ENCODE measurements at places on chromosomes 7 and 10.

DNA sequence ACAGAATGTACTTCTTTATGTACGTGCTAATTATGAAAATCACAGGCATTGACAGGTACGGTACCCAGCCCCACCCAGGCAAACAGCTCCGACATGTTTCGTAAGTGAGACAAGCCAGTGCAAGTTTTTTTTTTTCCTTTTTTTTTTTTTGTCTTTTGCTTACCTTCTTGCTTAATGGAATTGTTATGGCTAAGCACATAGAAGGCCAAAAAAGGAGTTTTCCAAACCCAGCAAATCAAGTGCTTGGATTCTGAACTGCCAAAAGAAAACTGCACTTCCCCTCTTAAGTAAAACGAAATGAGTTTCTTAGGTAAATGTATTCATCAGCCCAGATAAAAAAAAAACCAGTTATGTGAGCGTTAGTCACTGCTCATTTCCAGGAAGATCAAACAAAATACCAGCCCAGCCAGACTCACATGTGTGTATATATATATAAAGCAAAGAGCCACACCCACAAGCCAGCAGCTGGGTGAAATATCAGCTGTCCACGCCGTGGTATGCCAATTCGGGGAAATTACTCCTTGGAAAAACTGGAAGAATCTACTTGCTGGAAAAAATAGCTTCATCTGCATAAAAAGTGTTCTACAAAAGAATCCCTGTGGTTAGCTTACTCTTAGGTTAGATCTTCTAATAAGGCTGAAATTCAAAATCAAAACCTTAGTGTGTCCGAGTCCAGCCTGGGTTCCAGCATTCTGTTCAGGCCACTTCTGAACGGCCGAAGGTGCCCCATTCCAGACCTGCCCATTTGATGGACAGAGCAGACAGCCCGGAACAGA, 8.0 kb downstream of the KLF6 start:
- DNase-seq: peak; percentile 64

- no peak for DNase-seq
Observed at GRCh38 chr10:26697922-26698608, 564 bp downstream of the PDSS1 start.

- peak; percentile 41 for DNase-seq
Observed at GRCh38 chr10:104069613-104070012, 16.1 kb downstream of the COL17A1 start.

- no peak for DNase-seq
Observed at GRCh38 chr10:60171436-60172013, 218.2 kb downstream of the ANK3 start.

- DNase-seq: no peak
Observed at GRCh38 chr7:82175319-82175718, 268.3 kb downstream of the CACNA2D1 start.

DNA sequence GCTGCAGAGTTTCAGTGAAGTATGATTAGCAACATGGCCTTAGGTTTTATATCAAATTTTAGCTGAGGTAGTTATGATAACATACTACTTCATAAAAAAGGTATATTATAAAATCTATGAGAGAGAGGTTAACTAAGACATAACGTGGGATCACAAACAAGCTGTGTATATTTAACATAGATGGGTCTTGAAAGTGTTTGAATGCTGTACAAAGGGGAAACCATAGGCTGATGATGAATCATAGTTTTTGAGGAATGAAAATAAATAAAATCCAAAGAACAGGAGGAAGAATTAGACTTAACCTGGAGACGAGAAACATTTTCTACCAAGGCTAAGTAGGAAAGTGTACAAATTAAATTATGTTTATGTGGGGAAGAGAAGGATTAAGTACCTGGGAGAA, 119.0 kb downstream of the GNAI1 start:
- DNase-seq: no peak

- DNase-seq: no peak
Observed at GRCh38 chr7:133863362-133864061, 263.6 kb upstream of the LRGUK start.

GRCh38 chr7:55556031-55556430, 16.3 kb downstream of the VOPP1 start:
- no peak for DNase-seq

DNA sequence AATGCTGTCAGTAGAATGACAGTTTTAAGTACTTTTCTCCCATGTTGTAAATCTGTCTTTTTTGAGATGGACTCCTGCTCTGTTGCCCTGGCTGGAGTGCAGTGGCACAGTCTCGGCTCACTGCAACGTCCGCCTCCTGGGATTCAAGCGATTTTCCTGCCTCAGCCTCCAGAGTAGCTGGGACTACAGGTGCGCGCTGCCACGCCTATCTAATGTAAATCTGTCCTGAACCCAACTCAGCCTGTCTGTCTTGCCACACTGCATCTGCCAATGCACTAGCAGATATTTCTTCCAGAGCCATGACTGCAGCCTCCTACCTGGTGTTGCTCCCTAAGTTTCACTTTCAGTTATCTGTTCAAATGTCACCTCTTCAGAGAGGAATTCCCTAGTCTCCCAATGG, 264.1 kb downstream of the PHF14 start:
- DNase-seq: no peak

DNA sequence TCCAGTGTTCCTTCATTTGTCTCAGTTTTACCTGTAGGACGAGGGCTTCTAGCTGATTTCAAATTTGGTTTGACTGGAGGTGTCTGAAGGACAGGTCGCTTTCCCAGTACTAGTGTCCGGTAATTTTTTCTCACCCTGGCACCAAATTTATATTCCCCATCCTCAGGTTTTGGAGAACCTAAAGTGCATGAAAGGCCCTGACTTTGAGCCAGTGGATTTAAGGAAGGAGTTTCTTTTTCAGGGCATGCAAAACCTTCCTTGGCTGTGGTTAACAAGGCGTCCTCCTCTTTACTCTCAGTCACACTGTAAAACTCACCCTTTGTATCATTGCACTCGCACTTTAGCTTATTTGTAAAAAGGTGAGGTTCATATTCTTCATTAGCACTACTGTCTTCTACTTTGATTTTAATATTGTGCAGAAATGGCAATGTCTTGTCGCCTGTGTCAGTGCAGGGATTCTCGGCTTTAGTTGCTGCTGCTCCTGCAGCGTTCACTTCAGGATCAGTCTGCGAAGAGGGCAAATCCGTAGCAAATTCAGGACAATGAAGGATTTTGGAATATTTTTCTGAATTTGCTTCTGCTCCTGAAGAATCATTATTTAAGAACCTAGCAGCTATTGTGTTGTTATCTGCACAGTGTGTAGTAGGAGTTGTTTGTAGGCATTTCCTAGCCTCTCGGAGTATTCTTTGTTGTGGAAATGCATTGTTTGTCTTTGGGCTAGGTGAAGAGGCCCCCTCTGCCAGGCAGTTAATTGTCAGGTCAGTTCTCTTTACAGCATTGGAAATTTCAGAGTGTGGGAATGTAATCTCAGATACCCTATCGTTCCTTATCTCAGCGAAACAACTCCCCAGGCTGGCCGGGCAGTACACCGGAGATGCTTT, 9.9 kb downstream of the SKIDA1 start:
- DNase-seq: no peak

DNA sequence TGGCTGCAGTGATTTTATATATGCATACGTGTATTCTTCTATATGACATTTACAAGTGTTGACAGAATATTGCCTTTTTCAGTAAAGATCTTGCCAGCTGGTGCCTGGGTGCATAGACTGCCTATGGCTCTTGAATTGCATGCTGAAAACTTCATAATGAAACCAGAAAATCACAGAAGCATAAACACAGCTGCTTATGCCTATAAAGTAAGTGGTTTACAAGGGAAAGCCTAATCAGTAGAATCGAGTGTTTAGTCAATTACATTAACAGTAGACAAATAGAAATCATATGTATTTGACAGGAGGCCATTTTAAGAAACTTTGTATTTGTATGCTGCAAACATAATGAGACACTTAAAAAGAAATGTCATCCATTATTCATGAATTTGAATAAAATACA, 82.5 kb downstream of the TMEM168 start:
- no peak for DNase-seq

GRCh38 chr10:29642990-29643389, 8.2 kb upstream of the SVIL start:
- DNase-seq: no peak

GRCh38 chr7:7100432-7100849, 81.9 kb upstream of the C1GALT1 start:
- peak; percentile 98 for DNase-seq

- DNase-seq: no peak
Observed at GRCh38 chr7:139329119-139329518, 12.0 kb upstream of the FMC1 start.

DNA sequence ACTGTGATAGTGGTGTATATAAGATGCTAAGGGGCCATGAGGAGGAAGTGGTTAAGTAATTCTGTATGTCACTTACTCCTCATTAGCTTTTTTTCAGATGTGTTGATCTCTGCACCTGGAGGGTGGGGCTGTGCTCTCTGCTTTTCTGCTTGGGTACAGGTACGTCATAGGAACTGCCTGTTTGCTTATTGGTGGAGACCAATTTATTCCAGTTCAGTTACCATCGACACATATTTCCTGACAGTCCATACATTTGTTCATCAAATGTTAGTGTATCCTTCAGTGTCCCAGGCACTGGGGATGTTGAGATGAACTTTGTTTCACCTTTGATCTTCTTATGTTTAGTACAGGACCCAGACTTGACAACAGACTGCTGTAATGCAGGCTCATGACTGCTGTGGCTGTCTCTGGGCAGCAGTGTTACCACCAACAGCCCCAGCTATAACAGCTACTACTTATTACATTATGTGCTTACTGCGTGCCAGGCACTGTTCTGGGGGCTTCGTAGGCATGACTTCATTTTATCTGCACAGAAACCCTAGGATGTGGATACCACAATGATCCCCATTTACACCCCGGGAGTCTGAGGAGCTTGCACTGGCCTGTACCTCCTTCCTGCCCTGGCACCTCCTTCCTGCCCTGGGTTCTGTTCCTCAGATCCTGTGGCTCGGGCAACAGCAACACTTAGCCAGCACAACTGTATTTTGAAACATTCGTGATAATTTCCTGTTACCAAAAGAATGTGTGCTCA, 87.4 kb downstream of the BUB3 start:
- DNase-seq: no peak

- no peak for DNase-seq
Observed at GRCh38 chr10:128895473-128895872, 571.6 kb upstream of the MGMT start.

GRCh38 chr10:122487174-122487765, 25.9 kb downstream of the HTRA1 start:
- DNase-seq: no peak

DNA sequence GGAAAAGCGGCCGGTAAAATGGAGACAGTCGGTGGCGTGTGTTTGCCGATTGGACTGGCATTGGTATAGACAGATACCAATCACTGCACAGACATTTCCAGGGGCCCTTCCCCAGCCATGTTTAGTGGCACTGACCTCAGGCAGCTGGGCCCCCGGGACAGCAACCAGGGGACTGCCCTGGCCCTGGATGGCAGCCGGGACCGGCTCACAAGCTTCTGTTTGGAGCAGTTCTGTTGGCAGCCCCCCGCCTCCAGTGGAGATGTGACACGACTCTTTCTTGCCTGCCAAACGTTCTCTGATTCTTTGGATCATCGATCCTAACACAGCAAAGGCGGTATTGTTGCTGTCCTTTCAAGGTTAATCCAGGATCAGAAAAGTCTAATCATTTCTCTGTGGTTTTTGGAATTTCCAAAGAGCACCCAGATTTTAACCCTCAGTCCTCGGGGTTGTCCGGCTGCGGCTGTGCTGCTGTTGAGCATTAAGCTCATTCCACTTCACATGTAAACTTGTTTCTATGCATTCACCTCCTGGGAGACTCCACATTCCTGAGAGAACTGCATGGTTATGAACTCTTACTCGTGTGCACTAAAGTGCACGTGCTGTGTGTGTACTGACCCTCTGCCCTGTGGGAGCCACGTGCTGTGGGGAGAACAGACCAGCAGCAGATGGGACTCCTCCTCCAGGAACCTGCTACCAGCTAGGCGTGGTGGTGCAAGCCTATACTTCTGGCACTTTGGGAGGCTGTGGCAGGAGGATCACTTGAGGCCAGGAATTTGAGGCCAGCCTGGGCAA, 46.0 kb downstream of the FOXK1 start:
- no peak for DNase-seq

DNA sequence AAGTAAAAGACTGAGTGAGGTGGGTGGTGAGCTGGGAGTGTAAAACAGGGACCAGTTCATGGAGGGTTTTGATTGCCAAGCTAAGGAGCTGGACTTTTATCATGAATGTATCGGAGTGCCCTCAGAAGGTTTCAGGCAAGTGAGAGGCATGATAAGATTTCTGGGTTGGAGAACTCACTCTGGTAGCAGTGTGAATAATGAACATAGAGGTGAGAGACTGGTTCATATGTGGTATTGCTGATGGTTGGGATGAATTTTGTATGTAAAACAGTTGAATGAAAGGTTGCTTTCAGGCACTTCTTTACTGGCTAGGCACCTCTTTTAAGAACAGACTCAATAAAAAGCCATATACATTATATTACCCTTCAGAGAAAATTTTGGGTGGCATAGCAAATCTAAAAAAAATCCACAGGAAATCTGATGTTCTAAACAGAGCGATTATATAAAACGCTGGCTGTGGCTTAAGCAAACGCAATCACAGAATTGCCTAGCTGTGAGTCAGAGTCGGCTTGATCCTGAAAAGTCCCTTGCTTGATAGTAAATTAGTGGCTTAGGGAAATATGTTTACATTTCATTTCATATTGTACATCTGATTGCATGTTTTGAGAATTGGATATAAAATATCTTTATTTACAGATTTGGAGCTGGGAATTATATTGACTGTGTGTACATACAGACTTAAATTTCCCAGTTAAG, 92.9 kb upstream of the HDAC9 start:
- DNase-seq: no peak

DNA sequence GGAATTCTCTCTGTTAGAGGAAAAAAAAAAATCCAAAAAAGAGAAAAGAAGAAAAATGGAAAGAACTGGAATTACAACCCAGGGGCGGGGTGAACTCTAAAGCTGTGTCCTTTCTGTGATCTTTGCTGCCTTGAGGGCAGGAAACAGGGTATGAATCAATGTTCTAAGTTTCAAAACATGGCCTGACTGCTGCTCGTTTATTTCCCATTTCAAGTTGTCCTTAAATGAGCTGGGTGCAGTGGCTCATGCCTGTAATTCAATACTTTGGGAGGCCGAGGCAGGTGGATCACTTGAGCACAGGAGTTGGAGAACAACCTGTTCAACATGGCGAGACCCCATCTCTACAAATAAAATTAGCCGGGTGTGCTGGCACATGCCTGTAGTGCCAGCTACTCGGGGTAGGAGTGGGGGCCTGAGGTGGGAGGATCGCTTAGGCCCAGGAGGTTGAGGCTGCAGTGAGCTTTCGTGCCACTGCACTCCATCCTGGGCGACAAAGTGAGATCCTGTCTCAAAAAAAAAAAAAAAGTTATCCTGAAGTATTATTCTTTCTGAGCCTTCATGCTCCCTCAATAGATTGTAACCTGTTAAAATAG, 24.7 kb upstream of the TFAM start:
- DNase-seq: no peak

DNA sequence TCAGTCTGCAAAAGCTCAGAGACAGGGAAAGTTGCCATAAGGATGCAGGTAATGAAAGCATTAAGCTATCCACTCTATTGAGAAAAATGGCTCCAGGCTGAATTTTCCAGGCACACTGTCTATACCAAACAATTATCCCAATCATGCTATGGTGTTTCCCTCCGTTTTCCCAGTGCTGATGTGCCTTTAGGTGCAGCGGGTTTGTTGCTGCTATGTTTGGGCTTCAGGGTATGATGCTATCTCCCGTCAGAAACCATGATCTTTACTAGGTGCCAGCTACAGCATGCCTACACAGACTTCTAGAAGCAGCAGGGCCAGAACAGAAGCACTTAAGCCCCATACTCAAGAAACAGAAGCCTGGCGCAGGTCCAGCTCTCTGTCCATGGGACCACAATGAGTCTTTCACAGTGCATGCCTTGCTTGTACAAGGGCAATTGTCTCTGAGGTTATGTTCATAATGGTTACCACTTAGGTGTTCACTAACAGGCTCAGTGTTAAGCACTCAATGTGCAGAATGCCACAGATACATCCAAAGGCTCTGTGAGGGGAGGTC, 19.4 kb downstream of the STEAP1B start:
- no peak for DNase-seq
